NCI-H1105 (cell line): ENCODE measurements at places on chromosomes 13 and 19.

DNA sequence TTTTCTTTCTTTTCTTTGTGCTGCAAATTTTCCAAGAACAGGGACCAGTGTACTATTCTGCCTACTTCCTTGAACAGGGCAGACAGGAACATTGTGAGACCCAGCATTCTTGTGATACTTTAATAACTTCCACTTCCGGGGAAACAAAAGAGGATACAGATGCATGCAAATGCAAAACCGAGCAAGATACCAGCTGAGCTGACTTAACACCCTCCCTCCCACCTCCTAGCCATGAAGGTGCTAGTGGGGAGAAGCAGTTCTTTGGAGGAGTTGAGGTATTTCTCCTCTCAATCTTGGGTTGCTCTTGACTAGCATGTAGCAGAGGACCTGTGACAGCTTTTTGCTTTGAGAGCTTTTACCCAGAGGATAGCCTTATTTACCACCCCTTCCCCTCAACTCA, 111.2 kb downstream of the KLF5 start:
- DNase-seq = no peak

- DNase-seq = no peak
These were observed 1.1 kb downstream of the PTGER1 start for GRCh38 chr19:14473978-14474578.

- no peak for DNase-seq
These were observed at the start of gene SIGLEC8 for GRCh38 chr19:51458051-51458645. TSS of gene SIGLEC8 (minus strand) at chr19:51458454. CDS start at chr19:51458387, 67 bp downstream.

DNA sequence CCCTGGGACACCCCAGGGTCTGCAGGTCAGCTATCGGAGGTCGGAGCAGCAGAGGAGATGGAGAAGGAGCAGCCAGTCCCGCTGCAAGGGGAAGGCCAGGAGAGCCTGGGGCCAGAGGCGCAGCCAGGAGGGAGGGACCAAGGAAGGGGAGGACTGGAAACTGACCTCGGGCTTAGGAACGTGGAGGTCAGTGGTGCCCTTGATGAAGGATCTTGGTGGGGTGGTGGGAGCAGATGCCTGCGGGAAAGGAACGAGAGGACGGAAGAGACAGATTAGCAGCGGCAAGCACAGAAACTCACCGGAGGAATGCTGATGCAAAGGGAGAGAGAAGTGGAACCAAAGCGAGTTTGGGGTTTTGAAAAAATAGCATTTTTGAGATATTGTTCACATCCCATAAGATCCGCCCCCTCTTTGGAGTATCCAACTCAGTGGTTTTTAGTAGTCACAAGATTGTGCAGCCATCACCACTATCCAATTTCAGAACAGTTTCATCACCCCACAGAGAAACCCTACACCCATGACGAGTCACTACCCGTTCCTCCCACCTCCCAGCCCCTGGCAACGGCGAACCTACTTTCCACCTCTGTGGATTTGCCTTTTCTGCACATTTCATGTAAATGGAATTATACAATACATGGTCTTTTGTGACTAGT, 22.1 kb downstream of the PLEKHF1 start:
- DNase-seq = no peak

GRCh38 chr13:36518707-36519106, 86.4 kb downstream of the CCNA1 start:
- DNase-seq = no peak

GRCh38 chr19:48397263-48398101, 4.0 kb downstream of the GRIN2D start:
- DNase-seq = no peak

- DNase-seq = no peak
These were observed 22.6 kb downstream of the ZSWIM4 start for GRCh38 chr19:13817615-13818371.

GRCh38 chr13:93388701-93389100, 162.1 kb downstream of the GPC6 start:
- DNase-seq = no peak

GRCh38 chr13:21219036-21219381, 42.6 kb downstream of the MRPL57 start:
- DNase-seq = no peak

DNA sequence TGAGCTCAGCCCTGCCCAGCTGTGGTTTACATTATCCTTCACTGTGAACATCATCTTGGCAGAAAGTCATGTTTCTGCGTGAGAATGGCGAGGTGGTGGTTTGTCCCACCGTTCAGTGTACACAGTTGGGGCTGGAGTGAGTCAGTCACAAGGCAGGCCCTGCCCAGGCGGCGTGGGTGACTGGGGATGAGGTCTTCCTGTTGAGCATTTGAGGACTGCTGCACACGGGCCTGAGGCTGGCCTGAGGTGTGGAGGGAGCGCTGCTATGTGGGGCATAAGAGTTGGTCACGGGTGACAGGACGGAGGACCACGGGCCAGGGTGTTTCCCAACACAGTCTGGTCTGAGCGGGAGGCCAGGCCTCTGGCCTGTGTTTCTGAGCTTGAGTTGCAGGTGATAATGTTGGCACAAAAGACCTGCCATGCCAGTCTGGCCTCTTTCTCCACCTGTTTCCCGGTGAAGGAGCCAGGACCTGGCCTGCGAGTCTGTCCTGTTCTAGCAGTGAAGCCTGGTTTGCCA, 13.4 kb upstream of the C19orf33 start:
- DNase-seq = no peak

DNA sequence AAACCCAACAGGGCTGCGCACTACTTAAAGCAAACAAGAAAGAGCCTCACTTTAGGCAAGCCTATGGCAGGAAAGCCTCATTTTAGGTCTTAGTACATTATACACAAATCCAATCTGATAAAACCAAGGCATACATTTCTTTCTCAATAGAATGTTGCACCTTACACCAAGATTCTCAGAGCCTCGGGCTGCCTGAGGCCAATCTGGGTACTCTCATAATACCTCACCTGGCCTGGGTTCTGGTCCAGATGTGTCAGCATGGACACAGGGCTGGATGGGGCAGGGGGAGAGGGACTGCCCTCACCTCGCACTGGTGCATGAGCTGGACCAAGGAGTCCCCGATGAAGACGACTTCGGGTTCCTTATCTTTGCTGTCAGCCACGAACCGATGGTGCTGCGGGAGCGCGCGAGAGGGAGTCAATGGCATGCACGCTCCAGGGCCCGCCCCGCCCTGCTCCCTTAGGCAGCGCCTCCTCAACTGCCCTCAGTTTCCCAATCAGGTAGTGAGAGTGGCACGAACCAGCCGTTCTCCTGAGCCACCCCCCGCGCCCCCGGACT, at the start of gene PRR19:
Gene PRR19, plus strand, starts transcription at position 487 of the 558 bp plus-strand sequence. CDS start 7,453 bp downstream, outside the sequence.
- no peak for DNase-seq

DNA sequence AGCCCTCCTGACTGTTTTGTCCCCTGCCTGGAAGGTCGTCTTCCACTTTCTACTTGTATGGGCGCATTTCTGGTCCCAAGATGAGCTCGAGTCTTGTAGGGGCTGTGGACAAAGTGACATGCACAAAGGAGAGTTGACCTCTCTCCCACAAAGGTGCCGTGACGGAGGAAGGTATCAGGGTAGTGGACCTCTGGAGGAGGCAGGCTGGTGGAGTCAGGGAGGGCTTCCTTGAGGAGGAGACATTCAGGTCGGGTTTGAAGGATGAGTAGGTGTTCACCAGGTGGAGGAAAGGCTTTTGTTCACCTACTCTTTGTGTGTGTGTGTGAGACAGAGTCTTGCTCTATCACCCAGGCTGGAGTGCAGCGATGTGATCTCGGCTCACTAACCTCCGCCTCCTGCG, 1.7 kb downstream of the CYTH2 start:
- DNase-seq = no peak

- no peak for DNase-seq
These were observed 74.5 kb upstream of the FRY start for GRCh38 chr13:31956980-31957644.

- DNase-seq = no peak
These were observed 529 bp upstream of the ZNF418 start for GRCh38 chr19:57935731-57936130.

DNA sequence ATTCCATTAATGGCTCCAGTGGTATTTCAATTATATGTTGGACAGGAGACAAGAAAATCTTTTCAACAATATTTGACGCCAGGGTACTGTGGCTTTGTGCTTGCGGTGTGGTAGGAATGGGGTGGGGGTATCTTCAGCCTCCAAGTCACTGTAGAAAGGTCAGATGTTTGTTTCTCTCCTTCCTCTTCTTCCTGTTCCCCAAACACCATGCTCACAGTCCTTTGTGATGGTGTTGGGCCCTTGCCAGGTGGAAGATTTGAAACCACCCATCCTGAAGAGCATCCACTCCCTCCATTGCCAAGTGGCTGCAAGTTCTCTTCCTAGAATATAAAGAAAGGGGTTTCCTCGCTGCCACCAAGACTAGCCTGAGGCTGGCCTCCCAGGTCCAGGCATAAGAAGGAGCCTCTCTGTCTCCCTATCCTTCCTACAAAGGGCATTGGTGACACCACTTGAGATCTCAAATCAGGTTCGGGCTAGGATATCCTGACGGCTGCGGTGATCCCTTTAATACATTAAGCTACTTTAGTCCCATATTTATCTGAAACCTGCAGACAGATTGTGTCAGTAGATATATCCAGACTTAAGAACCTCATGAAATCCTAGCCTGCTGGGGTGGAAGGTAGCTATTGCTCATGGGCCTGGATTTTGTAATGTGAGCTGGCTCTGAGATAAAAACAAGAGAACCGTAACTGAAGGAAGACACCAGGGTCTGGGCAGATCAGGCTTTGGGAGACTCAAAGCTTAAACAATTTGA, 64.3 kb upstream of the SIAH3 start:
- DNase-seq = no peak
